ENCODE measurements at places on chromosomes 4 and X. TPM values are rescaled to one million over a fixed set of nuclear protein-coding genes. Genes with fewer than 3 reads are reported as not detected.

DNA sequence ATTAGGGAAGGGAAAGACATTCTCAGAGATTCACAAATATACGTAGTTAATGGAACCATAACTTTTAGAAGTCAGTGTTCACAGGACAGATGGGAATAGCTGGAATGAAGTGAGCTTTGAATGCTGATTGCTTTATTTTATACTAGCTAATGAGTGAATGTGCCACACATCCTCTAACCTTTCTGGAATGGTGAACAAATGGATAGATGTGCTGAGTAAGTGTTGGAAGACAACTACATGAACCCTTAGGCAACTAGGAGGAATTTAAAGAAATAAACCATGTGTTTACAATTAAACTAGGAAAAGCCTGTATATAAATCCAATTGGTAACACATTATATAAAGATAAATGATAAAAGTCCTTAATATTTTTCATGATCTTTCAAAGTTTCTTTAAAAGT lies 91.6 kb upstream of the LIMCH1 start:
- no peaks in the 10 kb centered on the region for H3K36me3 ChIP-seq
- H3K4me1 ChIP-seq: peaks cover 40% of the 10 kb centered on the region
- H3K4me3 ChIP-seq: no peak overlapping the region
- H3K27me3 ChIP-seq: no peaks in the 10 kb centered on the region
- DNase-seq: no peak

GRCh38 chrX:113947548-113947947 lies 636.3 kb upstream of the HTR2C start:
- H3K27me3 ChIP-seq: no peaks in the 10 kb centered on the region
- no peaks in the 10 kb centered on the region for H3K4me1 ChIP-seq
- no peaks in the 10 kb centered on the region for H3K36me3 ChIP-seq
- H3K27ac ChIP-seq: no peak overlapping the region

GRCh38 chr4:185904381-185904780 lies 92.4 kb upstream of the SORBS2 start:
- H3K4me1 ChIP-seq: no peaks in the 10 kb centered on the region
- no peak for DNase-seq
- H3K27me3 ChIP-seq: no peaks in the 10 kb centered on the region
- H3K27ac ChIP-seq: no peak overlapping the region
- no peaks in the 10 kb centered on the region for H3K36me3 ChIP-seq

GRCh38 chrX:318068-318738 lies 393 bp downstream of the GTPBP6 start:
- DNase-seq: peak; percentile 99
- peak overlapping the region; percentile 98 for H3K4me3 ChIP-seq
- H3K4me1 ChIP-seq: peaks cover 7% of the 10 kb centered on the region
- H3K27me3 ChIP-seq: no peaks in the 10 kb centered on the region
- peak overlapping the region; percentile 94 for H3K27ac ChIP-seq
- H3K36me3 ChIP-seq: peaks cover 22% of the 10 kb centered on the region

Gene CENPI
- total RNA-seq: 0.24 TPM

DNA sequence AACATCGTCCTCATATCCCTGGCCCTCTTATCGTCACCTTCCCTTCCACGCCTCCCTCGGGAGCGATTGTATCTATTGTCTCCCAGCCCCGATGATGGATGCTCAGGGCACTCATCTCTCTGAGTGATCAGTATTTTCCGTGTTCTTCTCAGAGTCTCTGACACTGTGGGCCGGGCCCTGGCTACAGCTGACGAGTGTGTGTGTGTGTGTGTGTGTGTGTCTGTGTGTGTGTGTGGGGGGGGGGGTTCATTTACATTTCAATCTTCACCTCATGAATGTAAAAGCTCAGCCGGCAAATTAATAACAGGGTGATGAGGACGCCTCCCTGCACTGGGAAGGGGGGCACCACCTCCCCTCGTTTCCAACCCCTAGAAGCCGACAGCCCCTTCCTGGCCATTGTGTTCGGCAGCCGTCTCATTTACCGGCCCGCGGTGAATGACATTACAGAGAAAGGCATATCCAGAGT lies 159.5 kb downstream of the SHOX start:
- H3K36me3 ChIP-seq: no peaks in the 10 kb centered on the region
- no peak overlapping the region for H3K27ac ChIP-seq
- no peak overlapping the region for H3K4me3 ChIP-seq
- H3K4me1 ChIP-seq: no peaks in the 10 kb centered on the region
- no peak for DNase-seq

DNA sequence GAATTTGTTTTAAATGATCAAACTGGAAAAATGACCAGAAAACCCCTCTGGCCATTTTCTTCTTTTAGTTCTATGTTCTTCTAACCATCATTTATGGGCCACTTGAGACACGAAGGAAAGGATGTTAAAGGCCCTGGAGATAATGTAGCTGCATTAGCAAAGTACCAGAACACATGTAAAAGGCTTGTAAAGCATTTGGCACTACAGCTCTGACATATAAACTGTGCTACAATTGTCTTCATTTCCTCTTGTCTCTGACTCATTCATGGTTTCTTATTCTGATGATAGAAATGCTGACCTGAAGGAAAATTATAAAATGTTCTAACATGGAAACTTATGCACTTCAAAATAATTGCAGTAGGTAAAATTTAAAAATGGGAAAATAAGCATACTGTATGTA lies 388.7 kb downstream of the FAT4 start:
- no peaks in the 10 kb centered on the region for H3K4me1 ChIP-seq
- no peaks in the 10 kb centered on the region for H3K27me3 ChIP-seq
- no peak for DNase-seq
- H3K4me3 ChIP-seq: no peak overlapping the region
- no peak overlapping the region for H3K27ac ChIP-seq
- H3K36me3 ChIP-seq: no peaks in the 10 kb centered on the region

- H3K36me3 ChIP-seq: no peaks in the 10 kb centered on the region
- H3K27ac ChIP-seq: no peak overlapping the region
- H3K4me1 ChIP-seq: no peaks in the 10 kb centered on the region
Observed at GRCh38 chr4:31946456-31946855, 1226.3 kb downstream of the PCDH7 start.

GRCh38 chrX:129754056-129755024 lies 15.6 kb downstream of the XPNPEP2 start:
- DNase-seq: no peak
- peaks cover 4% of the 10 kb centered on the region for H3K27me3 ChIP-seq
- H3K4me3 ChIP-seq: no peak overlapping the region
- H3K4me1 ChIP-seq: no peaks in the 10 kb centered on the region
- H3K27ac ChIP-seq: no peak overlapping the region
- no peaks in the 10 kb centered on the region for H3K36me3 ChIP-seq

Data from heart left ventricle (tissue), 16 donors.